Spinal cord (tissue), 10 donors: ENCODE measurements at places on chromosomes 12 and 14. TPM values are rescaled to one million over a fixed set of nuclear protein-coding genes. Genes with fewer than 3 reads are reported as not detected.

DNA sequence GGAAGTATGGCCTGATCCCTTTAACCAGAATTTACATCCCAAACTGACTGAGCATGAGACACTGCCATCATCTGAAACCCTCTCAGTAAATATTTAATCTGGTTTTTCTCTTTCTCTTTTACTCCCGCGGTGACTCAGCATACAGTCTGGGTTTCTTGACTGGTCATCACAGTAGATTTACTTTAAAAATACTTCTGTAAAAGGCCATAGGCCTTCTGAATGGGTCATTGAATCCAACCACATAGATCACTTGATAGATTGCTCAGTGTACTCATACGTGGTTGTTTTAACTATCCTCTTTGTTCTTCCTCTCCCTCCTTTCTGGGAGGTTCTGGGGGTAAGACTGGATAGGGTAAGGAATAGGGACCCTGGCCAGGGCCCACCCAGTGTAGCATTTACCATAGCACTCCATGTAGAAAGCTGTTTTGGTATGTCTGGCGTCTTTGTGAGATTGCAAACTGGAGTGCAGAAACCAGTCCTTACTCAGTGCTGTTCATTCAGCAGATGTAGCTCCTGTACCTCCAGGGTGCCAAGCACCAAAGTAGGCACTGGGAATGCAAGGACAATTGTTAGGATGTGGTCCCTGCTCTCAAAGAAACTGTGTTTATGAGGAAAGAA is 165.7 kb downstream of the SRGAP1 start:
- H3K27me3 ChIP-seq: no peaks in the 10 kb centered on the region
- no peaks in the 10 kb centered on the region for H3K36me3 ChIP-seq
- H3K4me3 ChIP-seq: no peak overlapping the region
- no peak overlapping the region for H3K27ac ChIP-seq
- DNase-seq: no peak

DNA sequence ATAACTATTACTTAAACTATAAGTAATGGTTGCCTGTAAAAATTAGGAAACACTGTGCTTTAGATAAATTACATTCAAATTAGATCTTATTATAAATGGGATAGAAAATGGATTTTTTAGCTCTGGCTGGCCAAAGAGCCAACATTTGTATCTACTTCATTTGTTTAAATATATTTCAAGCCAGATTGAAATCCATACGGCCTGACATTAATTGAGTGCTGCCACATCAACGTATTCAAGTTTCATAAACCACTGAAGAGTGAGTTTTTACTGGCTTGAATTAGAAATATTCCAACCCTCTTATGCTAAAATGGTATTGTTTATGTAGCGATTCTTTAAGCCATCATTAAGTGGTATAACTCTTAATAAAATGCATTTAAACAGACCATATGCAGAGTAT is 133.3 kb downstream of the VRK1 start:
- no peaks in the 10 kb centered on the region for H3K4me1 ChIP-seq
- H3K27ac ChIP-seq: no peak overlapping the region
- no peaks in the 10 kb centered on the region for H3K27me3 ChIP-seq

- H3K27ac ChIP-seq: no peak overlapping the region
- DNase-seq: no peak
- H3K27me3 ChIP-seq: no peaks in the 10 kb centered on the region
Measured at GRCh38 chr14:38485026-38485425, 229.1 kb upstream of the CLEC14A start.

The MEG3 gene
- 250 TPM for total RNA-seq

The NPFF gene
- 3.0 TPM for total RNA-seq

- no peak for DNase-seq
- H3K27me3 ChIP-seq: no peaks in the 10 kb centered on the region
- no peak overlapping the region for H3K27ac ChIP-seq
- no peaks in the 10 kb centered on the region for H3K36me3 ChIP-seq
Measured at GRCh38 chr12:116236148-116236731, 41.3 kb downstream of the MED13L start.

GRCh38 chr14:68521961-68522509 is 270.8 kb downstream of the ZFP36L1 start:
- no peak for DNase-seq
- H3K4me3 ChIP-seq: no peak overlapping the region
- peaks cover 27% of the 10 kb centered on the region for H3K4me1 ChIP-seq
- H3K27me3 ChIP-seq: no peaks in the 10 kb centered on the region
- H3K27ac ChIP-seq: peak overlapping the region; percentile 59

GRCh38 chr12:52836042-52836466 is 1.9 kb upstream of the KRT79 start:
- DNase-seq: no peak
- H3K27ac ChIP-seq: no peak overlapping the region
- H3K27me3 ChIP-seq: no peaks in the 10 kb centered on the region
